Activated T-helper 2 cell treated with anti-CD3 and anti-CD28 coated beads, Interferon-gamma antibody, Interleukin-2, Interleukin-4, amounts not matched to agents 10 μg/mL and 5 μg/mL and 100 μg/mL, durations not matched to agents 14 hours and 24 hours and 36 hours (primary cell): ENCODE measurements at places on chromosomes 2 and 18. TPM values are rescaled to one million over a fixed set of nuclear protein-coding genes. Genes with fewer than 3 reads are reported as not detected.

SEC11C gene
- 198 and 208 TPM in 2 replicates for total RNA-seq

CDH2 gene
- total RNA-seq, result 0.07 TPM in 1 of 2 replicates, not detected in the other

DARS1 gene
- total RNA-seq, result 179 and 183 TPM in 2 replicates

ZC3H6 gene
- total RNA-seq, result 8.0 and 8.2 TPM in 2 replicates

NAPG gene
- total RNA-seq, result 35.2 and 35.3 TPM in 2 replicates

TCF7L1 gene
- 0.11 and 0.18 TPM in 2 replicates for total RNA-seq

OSR1 gene
- total RNA-seq, result not detected in 2 replicates

CTLA4 gene
- total RNA-seq, result 166 and 180 TPM in 2 replicates

EGR4 gene
- total RNA-seq, result 0.46 and 0.53 TPM in 2 replicates

GCKR gene
- total RNA-seq, result not detected in 2 replicates

ITGA6 gene
- total RNA-seq, result 0.11 and 0.25 TPM in 2 replicates

SLC30A3 gene
- total RNA-seq, result 1.7 and 1.9 TPM in 2 replicates

SERPINB11 gene
- not detected in 2 replicates for total RNA-seq

AKAIN1 gene
- total RNA-seq, result not detected in 2 replicates

PCARE gene
- not detected in 2 replicates for total RNA-seq

NUP35 gene
- total RNA-seq, result 30.9 and 39.3 TPM in 2 replicates

FAM124B gene
- total RNA-seq, result 2.0 and 2.1 TPM in 2 replicates

TRABD2A gene
- total RNA-seq, result 67.9 and 71.2 TPM in 2 replicates

TMEM247 gene
- total RNA-seq, result not detected in 2 replicates

SH2D6 gene
- 0.48 and 1.3 TPM in 2 replicates for total RNA-seq

GAD1 gene
- 41.4 and 42.0 TPM in 2 replicates for total RNA-seq

REG1B gene
- not detected in 2 replicates for total RNA-seq

AQP12A gene
- total RNA-seq, result not detected in 2 replicates

CHAC2 gene
- total RNA-seq, result 22.4 and 25.3 TPM in 2 replicates

C2orf42 gene
- 22.1 and 24.7 TPM in 2 replicates for total RNA-seq

CCDC121 gene
- 0.57 and 0.73 TPM in 2 replicates for total RNA-seq

FMNL2 gene
- 14.0 and 14.3 TPM in 2 replicates for total RNA-seq
